ENCODE measurements at places on chromosomes 7 and 10.

DNA sequence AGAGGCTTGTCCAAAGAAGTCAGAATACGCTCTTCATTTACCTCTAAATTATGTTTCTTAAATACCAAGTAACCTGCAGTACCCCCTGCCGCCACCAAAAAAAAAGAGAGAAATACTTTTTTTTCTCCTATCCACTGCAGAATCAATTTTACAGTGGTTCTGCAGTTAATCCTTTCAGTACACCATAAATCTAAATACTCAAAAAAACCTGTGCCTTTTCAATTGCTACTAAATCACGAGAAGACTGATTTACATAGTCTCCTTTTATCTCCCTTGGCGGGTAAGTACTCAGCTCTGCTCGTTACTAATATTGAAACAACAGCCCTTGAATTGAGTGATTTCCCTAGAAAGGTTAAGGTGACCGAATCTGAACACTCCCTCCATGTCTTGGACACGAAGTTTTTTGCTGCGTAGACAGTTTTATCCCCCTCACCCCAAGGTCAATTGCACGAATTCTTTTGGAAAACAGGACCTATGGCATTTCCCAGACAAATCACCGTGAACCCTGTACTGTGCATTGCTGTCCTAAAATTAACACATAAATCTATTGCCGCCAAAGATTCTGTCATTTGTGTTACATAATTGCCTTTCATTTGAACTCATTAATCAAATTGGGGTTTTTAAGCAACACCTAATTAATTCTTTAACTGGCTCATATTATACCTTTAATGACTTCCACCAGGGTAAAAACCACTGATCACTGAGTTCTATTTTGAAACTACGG, 512 bp upstream of the VIM start:
- DNase-seq = no peak

- DNase-seq = no peak
Measured at GRCh38 chr10:114831186-114831867, 9.7 kb downstream of the FHIP2A start.

- DNase-seq = no peak
Measured at GRCh38 chr10:25901199-25901598, 32.8 kb upstream of the MYO3A start.

DNA sequence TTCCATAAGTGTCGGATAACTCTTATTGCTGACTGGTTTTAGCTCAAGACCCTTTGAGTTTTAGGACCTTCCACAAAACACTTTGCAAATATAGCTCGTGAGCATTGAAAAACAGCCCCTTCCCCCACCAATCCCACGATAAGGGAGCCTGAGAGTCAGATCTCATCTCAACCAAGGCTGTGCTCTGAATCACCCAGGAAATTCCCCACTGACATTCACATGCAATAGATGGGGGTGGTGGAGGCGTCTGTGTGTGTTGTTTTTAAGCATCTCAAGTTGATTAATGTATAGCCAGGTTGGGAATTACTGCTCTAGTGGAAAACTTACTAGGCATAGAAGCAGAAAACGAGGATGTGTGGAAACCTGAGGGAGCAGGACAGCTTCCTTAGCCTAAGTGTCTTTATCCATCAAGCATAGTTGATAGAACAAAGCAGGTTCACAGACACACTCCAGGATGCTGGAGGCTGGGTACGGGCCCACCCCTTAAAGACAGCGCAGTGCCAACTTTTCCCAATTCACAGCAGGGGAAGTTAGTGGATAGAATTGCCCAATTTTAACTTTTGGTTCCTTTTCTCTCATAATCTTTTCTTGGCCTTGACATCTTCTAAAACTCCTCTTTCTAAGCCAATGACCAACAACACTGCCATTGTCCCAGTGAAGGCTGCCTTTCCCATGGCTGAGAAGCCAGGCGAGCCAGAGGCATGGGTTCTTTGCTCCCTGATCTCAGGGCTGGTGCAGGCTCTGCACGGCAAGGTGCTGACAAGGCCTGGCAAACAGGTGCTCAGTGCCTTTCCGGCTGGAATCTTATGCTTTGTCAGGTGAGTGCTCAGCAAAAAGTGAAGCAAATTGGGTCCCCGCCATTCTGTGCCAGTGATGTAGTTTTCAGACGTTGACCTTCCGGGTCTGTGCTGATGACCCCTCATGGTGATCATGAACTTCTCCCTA, 98.5 kb upstream of the INSIG1 start:
- no peak for DNase-seq

DNA sequence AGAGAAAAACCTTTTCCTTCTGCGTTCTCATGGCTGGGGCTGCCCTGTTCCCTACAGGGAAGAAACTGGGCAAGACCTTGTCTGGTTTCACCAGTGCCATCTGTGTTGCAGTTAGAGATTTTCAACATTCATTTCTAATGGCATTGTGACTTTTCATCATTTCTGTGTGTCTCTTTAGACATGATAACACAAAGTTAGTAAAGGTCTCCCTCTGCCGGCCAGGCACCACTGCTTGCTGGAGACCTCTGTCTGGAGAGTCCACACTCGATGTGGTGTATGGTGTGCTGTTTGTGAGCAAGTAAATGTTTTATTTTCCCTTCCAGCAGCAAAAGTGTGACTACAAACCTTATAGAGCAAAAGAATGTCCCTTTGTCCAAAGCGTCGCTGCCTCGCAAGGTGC, 213.5 kb downstream of the PAXIP1 start:
- no peak for DNase-seq

- no peak for DNase-seq
Measured at GRCh38 chr7:146656988-146657387, 540.4 kb downstream of the CNTNAP2 start.

Measured in GM19239 (cell line).